Parietal lobe (tissue), 2 donors: ENCODE measurements at places on chromosomes 3 and 15. TPM values are rescaled to one million over a fixed set of nuclear protein-coding genes. Genes with fewer than 3 reads are reported as not detected.

TMA7 gene
- 80.4 TPM for total RNA-seq

RLBP1 gene
- 2.2 TPM for total RNA-seq

ECE2 gene
- total RNA-seq = 6.9 TPM

OXTR gene
- total RNA-seq = 2.5 TPM

WDR93 gene
- total RNA-seq = 0.63 TPM

INSYN1 gene
- total RNA-seq = 28.5 TPM

FBXO40 gene
- total RNA-seq = not detected

GRAMD2A gene
- 0.94 TPM for total RNA-seq

PIERCE2 gene
- 3.1 TPM for total RNA-seq

CAMKV gene
- total RNA-seq = 283 TPM

CHST13 gene
- not detected for total RNA-seq

VGLL3 gene
- total RNA-seq = 0.94 TPM

RBPMS2 gene
- not detected for total RNA-seq

MEGF11 gene
- 3.8 TPM for total RNA-seq

CSPG5 gene
- total RNA-seq = 102 TPM

AP2M1 gene
- 295 TPM for total RNA-seq

RNU5B-1 gene
- total RNA-seq = not detected

PLSCR1 gene
- total RNA-seq = 9.1 TPM

ST3GAL6 gene
- 25.7 TPM for total RNA-seq

TM6SF1 gene
- 15.0 TPM for total RNA-seq

RHCG gene
- 2.8 TPM for total RNA-seq

TGM5 gene
- not detected for total RNA-seq

CACNA1D gene
- 49.8 TPM for total RNA-seq

ENTPD3 gene
- total RNA-seq = 1.9 TPM

AP3B2 gene
- total RNA-seq = 104 TPM

ITIH4 gene
- 17.8 TPM for total RNA-seq
